Right atrium auricular region (tissue), 2 donors: ENCODE measurements at places on chromosomes 16 and 17. TPM values are rescaled to one million over a fixed set of nuclear protein-coding genes. Genes with fewer than 3 reads are reported as not detected.

Gene MMP2
- 136 TPM for total RNA-seq

DNA sequence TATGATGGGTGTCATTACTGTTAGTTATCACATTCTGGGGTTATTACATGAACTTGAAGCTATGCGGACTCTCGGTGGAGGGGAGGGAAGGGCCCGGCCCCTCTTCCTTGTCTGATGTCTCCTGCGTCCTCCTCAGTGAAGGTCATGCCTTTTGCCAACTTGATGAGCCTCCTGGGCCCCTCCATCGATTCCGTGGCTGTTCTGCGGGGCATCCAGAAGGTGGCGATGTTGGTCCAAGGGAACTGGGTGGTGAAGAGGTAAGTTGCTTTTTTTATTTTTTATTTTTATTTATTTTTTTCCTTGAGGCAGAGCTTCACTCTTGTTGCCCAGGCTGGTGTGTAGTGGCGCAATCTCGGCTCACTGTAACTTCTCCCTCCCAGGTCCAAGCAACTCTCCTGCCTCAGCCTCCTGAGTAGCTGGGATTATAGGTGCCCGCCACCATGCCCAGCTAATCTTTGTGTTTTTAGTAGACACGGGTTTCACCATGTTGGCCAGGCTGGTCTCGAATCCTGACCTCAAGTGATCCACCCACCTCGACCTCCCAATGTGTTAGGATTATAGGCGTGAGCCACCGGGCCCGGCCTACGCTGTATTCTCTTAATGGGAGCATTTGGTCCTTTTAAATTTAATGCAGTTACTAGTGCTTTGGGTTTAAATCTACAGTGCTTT lies 21.6 kb downstream of the POLR3E start:
- H3K4me3 ChIP-seq, result no peak overlapping the region
- peaks cover 4% of the 10 kb centered on the region for H3K4me1 ChIP-seq
- no peaks in the 10 kb centered on the region for H3K27me3 ChIP-seq

Gene CASKIN1
- total RNA-seq, result 4.3 TPM

DNA sequence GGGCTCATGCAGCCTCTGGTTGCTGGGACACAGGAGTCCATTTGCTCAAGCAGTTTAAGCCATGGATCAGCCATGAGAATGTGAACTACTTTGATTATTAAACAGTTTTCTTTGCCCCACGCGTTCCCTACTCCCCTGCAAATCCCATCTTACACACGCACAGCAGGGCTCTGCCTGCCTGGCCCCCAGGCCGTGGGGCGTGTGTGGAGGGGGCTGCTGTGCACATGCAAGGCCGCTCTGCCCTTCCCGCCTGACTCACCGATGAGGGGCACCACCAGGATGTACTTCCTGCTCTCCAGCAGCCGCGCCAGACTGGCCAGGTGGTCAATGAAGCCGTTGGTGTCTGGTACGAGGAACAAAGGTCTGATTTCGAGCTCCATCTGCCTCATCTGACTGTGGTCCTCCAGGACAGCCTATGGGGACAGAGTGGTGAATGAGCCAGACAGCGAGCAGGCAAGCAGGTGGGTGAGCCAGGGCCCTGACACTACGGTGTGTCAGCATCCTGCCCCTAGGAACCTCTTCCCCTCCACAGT lies 13.7 kb downstream of the HIC1 start:
- H3K4me3 ChIP-seq, result no peak overlapping the region
- DNase-seq, result no peak
- no peaks in the 10 kb centered on the region for H3K27me3 ChIP-seq
- H3K36me3 ChIP-seq, result peaks cover 15% of the 10 kb centered on the region
- peak overlapping the region; percentile 85 for H3K27ac ChIP-seq
